ENCODE measurements at places on chromosomes 16 and 17.

DNA sequence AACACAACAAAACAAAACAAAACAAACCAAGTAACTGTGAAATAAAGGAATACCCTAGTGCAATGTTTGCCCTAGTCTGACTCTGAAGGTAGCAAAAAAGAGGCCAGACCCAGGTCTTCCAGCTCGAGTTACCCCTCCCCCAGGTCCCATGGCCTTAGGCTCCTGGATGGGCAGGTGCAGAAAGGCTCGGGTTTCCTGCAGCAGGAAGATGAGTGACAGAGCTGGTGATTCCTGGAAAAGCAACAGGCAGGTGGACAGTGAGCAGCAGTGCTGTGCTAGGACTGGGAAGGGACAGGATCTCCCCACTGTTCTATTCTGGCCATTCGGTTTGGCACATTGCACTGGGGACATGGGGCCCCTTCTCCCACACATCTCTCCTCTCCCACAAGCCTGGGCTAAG lies 42.9 kb upstream of the MRTFB start:
- DNase-seq, result no peak

GRCh38 chr17:4899341-4900230 lies at the start of gene C17orf107:
TSS of gene C17orf107 (plus strand) at chr17:4899536. CDS start at chr17:4899763, 227 bp downstream.
- DNase-seq, result peak; percentile 97

GRCh38 chr16:75044800-75045361 lies 46.1 kb downstream of the ZNRF1 start:
- no peak for DNase-seq

DNA sequence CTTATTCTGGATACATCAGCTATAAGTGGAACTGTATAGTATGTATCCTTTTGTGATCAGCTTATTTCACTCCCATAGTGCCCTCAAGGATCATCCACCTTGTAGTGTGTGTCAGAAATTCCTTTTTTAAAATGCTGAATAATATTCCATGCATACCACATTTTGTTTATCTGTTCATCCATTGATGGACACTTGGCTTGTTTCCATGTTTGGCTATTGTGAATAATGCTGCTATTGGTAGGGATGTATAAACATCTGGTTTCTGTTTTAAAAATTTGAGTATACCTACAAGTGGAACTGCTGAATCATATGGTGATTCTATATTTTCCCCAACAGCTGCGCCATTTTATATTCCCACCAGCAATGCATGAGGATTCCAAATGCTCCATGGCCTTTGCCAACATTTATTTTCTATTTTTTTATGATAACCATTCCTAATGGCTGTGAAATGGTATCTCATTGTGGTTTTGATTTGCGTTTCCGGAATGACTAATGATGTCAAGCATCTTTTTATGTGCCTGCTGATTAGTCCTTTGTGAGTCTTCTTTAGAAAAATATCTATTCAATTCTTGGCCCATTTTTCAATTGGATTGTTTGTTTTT lies 11.6 kb downstream of the RCVRN start:
- DNase-seq, result no peak

GRCh38 chr17:73139296-73139695 lies 25.5 kb upstream of the SSTR2 start:
- no peak for DNase-seq

All from stimulated activated CD8-positive, alpha-beta memory T cell treated with anti-CD3 and anti-CD28 coated beads, Interleukin-12 subunit alpha, Interleukin-12 subunit beta, amount 100 ng/mL, for 4 hours (primary cell).